NCI-H1694 (cell line): ENCODE measurements at places on chromosomes 1 and 21.

DNA sequence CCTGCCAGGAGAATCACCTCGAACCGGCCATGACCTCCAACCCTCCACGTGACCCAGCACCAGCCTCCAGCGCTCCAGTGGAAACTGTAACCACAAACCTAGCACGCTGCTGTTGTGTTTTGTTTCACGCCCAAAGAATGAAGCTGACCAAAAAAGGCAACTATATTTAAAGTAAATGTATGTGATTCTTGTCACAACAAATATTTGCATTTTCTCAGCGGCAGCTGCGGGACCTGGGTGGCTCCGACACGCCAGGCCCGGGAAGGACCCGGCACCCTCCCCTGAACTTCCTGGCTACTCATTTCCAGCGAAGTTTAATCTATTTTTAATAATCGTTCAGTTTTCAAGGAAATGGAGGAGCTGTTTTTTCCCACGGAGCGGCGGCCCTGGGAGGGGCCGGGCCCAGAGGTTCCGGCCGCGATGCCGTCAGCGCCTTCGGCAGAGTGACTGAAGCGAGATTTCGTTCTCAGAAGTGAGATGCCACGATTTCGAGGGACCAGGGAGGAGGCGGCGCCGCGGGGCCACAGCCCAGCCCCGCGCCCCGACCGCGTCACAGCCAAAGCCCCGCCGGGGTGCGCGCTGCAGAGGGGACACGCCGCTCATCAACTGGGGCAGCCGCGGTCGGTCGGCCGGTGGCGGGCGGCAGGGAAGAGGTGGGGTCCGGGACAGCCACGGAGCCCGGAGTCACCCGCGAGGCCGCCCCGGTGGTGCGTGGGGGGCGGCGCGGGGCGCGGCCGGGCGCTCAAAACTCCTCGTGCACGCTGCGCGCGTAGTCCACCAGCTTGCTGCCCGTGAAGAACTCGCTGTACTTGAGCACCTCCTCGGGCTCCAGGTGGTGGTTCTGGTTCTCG lies 3.0 kb upstream of the TNFRSF4 start:
- no peak for DNase-seq

DNA sequence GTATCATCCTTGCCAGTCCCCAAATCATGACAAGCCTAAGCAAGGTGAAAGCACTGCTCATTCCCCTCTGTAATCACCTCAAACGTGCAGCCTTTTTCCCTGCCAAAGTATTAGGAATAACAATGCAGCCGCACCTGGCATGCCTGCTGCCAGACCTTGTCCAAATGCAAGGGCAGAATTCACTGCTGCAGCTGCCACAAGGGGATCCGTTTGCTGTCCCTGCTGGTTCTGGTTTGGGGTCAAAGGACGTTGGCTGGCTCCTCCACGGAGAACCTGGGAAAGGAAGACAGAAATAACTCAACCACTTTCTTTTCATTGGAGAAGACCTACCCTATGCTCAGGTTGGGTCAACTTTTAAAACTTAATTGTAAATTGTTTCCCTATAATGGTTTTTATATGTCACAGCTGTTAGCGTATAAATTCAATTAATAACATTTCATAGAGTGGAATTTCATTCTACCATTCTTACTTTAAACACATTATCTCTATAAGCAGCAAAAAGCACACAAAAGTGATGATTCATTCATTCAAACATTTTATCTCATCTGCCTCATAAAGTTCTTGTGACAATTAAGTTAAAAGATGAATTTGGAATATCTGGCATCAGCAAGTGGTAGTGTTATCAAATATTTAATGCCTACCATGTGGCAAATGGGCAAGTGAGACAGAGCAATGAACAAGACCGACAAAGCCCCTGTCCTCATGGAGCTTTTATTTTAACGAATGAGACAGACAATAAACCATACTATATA lies 59.8 kb upstream of the SDC3 start:
- no peak for DNase-seq

DNA sequence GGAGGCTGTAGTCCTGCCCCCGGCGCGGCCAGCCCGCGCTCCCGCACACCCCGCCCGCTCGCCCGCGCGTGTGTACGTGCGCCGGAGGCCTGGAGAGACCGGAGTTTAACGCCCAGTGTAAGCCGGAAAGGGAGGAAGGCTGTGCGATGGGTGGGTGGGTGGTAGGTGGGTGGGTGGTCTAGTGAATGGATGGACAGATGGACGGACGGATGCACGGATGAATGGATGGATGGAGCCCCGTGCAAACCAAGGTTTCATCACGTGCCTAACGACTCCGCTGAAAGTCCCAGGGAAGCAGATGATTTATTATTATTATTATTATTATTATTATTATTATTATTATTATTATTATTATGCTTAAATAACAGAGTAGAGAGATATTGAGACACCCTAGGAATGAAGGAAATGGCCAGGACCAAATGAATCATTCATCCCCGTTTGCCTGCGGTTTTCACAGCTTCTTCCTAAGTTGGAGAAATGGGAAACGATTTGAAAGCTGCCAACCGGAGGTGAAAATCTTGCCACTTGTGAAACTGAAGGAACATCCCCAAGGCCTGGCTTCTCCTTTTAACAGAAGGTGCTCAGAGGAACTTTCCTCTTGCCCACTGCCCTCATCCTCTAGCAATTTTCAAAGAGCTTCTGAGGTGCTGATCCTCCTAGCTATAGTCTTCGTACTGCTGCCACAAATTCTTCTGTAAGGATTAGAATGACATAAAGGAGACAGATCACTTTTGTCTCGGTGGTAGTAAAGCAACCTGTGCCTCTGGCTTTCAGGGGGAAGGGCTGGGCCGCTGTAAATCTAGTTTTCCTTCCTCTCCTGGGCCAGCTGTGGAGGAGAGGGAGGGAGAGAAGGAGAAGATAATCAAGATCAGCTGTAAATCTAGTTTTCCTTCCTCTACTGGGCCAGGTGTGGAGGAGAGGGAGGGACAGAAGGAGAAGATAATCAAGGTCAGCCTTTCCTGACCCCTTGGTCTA lies 648 bp upstream of the RGS7 start:
- DNase-seq, result no peak

- no peak for DNase-seq
Observed at GRCh38 chr1:19909392-19909791, 14.0 kb downstream of the PLA2G2E start.

GRCh38 chr1:66388913-66389312 lies 145.0 kb upstream of the SGIP1 start:
- no peak for DNase-seq

DNA sequence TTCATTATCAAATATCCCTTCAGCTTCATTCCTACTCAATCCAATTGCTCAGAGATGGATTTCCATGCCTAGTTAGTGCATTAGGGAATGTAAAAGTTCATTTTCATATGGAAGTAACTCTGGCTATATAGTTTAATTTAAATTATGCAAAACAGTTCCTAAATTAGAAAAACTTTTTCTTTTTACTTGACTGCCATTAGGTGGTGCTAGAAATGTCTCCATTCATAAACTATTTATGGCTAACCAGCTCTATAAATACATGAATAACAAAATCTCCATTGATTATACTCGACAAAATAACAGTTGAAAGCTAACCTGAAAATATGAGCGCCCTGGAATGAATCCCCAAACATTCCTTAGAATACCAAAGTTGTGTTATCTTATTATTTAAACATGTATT lies 311.4 kb downstream of the USH2A start:
- no peak for DNase-seq

DNA sequence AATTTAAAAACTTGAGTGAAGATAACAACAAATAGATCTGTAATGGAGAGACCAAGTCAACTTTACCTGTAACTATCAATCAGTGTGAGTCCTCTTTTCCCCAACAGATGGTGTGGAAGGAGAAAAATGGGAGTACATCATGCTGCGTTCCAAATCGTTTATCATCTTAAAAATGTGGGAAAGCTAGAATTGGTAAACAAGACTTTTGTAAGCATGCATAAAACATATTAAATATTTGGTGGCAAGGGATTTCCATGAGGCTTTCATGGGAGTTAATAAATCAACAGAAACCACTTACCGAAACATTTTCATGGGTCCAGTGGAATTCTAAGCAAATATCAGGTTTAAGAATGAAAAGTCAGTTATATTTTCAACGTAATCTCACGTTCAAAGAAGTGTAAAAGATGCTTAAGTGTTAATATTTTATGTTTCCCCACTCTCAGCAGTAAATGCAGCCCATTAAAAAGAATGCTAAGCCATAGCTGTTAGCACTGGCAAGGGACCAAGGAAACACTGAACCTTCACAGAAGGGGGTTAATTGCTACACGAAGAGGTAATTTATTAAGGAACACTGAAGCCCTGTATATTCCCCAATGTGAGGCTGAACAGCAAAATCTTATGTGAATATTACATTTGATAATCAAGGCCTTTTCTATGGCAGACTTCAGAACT lies 117.0 kb downstream of the ZC3H11B start:
- no peak for DNase-seq

DNA sequence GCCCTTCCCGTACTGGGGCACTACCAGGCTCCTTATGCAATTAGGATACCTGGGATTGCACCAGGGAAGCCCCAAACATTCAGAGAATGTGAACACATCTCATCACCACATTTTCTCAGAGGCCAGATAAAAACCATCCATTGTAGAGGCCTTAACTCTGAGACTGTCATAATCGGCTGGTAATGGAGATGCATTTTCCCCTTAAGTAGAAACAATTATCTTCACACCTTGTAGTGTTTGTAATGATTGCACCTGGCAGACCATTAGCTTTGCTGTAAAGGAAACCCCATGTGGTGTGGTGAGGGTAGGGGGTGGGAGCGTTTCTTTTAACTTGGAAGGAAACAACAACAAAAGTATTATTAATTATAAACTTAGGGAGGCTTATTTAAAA lies 90.0 kb upstream of the TLR5 start:
- no peak for DNase-seq

- no peak for DNase-seq
Observed at GRCh38 chr1:25022361-25023189, 92.5 kb upstream of the RUNX3 start.

DNA sequence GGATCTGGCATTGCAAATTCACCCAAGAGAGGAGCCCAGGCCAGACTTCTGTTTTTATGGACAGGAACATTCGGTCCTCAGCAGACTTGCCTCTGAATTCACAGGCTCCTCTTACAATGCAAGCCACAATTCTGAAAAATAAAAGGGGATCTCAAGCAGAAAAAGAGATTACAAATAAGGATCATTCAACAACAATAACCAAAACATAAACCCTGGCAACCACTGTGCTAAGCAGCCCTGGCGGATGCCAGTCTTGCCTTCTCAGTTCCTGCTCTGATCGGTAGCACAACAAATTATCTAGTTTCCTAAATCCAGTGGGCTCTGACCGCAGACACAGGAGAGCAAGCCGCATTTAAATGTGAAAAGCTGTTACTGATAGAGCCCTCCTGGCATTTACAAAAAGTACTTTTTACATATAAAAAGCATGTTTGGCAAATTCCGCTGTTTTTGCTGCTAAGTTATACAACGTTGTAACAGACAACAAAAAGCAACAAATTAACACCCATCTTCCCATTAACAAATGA lies 123.4 kb upstream of the FOXD3 start:
- no peak for DNase-seq

- no peak for DNase-seq
Observed at GRCh38 chr1:70675737-70676156, 264.7 kb downstream of the CTH start.

GRCh38 chr1:97170300-97170699 lies 448.7 kb downstream of the PTBP2 start:
- peak; percentile 75 for DNase-seq

GRCh38 chr1:163305441-163305840 lies 16.3 kb upstream of the NUF2 start:
- no peak for DNase-seq

DNA sequence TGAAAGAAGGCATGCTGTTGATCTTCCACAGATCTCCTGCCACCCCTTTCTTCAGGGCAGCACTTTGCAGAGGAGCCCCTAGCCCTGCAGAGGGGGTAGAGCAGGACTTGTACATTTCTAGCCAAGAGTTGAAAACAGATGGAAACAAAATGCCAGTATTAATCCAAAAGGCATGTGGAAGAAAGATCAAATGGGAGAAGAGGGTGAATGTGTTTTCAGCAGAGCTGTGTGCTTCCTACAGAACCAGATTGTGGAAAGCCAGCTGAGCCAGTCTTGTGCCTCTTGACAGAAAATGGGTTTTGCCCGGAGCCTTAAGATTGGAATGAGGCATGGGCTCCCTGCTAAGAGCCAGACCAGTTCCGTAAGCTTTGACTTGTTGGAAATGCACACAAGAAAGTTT lies 105.2 kb upstream of the TSPAN2 start:
- no peak for DNase-seq

DNA sequence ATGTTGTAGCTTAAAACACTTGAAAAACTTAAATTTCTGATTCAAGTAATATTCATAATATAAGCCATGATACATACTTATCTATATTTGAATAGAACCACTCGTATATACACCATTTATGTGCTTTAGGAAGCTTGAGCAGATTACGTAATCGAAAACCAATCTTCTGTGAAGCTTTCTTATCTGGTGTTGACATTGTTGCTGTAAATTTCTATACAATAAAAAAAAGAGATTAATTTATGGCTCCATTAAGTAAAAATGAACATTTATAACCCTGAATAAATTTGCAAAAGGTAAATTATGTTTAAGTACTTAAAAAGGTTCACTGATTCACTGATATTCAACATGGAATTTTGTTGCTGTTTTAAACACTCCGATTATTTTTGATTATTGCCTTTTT lies 21.4 kb downstream of the LIN9 start:
- no peak for DNase-seq

- DNase-seq, result no peak
Observed at GRCh38 chr1:66505671-66506392, 28.1 kb upstream of the SGIP1 start.

GRCh38 chr1:153977250-153978240 lies at the start of gene JTB:
TSS of gene JTB (minus strand) at chr1:153977674. CDS start at chr1:153977252, 422 bp downstream.
- DNase-seq, result peak; percentile 92

DNA sequence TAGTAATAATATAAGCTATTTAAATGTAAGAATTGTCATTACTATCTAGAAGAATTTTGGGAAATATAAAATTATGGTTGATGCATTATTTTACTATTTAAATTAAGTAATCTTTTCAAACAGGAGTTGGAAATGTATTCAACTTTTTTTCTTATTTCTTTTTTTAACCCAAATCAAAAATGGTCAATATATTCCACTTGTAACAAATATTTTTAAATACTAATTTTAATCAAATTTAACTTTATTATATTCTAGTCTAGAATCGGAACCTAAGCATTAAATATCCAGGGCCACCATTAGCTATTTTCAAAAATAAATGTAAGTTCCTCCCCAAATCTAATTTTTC lies 37.2 kb upstream of the S1PR1 start:
- no peak for DNase-seq

- no peak for DNase-seq
Observed at GRCh38 chr21:45935628-45936027, 45.9 kb upstream of the COL6A1 start.

GRCh38 chr1:207815913-207816291 lies 64.0 kb downstream of the CD46 start:
- DNase-seq, result no peak
